Type B pancreatic cell (in vitro differentiated cells): ENCODE measurements at places on chromosomes 3 and 15. TPM values are rescaled to one million over a fixed set of nuclear protein-coding genes. Genes with fewer than 3 reads are reported as not detected.
A peak's percentile ranks its signal among the peaks of the same experiment; 100 is the strongest.

DNA sequence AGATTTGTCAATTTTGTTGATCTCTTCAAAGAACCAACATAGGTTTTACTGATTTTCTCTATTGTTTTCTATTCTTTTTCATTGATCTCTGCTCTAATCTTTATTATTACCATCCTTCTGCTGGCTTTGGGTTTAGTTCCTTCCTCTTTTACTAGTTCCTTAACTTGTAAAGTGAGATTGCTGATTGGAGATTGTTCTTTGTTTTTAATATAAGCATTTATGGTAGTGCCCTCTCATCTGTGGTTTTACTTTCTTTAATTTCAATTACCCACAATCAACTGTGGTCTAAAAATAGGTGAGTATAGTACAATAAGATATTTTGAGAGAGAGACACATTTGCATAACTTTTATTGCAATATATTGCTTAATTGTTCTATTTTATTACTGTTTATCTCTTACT, 13.2 kb upstream of the CLRN1 start:
- no peak for DNase-seq
- H3K4me1 ChIP-seq = no peaks in the 10 kb centered on the region
- no peak overlapping the region for H3K27ac ChIP-seq
- peaks cover 11% of the 10 kb centered on the region for H3K27me3 ChIP-seq

CSPG5 gene
- total RNA-seq = 1.2 and 2.1 TPM in 2 replicates

DNA sequence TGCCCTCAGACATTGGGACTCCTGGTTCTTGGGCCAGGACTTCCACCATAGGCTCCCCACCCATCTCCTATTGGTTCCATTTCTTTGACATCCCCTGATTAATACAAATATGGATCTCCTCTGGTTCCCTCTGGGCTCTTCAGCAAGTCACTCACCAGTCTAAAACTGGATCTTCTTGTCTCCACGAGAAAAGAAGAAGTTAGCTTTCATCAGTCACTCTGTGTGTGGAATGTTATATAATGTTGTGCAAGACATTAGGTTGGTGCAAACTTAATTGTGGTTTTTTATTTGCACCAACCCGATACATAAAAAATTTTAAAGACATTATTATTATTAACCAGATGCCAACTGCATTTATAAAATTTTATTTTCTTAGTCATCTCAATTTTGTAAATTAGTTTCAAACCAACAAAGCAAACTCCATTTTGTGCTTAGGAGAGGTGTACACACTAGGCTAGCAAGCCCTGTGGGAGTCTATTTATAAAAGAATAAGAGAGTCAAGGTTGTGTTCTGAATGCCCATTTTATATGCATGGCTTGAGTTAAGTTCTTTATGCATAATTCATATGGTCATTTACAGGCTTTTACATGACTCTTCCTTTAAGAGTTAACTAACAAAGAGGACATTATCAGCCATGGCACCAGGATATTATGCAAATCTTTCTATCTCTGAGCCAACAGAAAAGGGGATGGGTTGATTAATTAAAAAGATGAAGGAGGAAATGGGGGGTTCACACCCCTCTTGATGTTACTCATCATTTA, 35.1 kb upstream of the IL12A start:
- H3K4me1 ChIP-seq = no peaks in the 10 kb centered on the region
- H3K27ac ChIP-seq = no peak overlapping the region
- no peaks in the 10 kb centered on the region for H3K36me3 ChIP-seq
- DNase-seq = no peak
- H3K27me3 ChIP-seq = peaks cover 6% of the 10 kb centered on the region

GOLGA8T gene
- total RNA-seq = 0.19 and 0.99 TPM in 2 replicates

ACSBG1 gene
- 0.71 TPM in 1 of 2 replicates, not detected in the other for total RNA-seq

- no peaks in the 10 kb centered on the region for H3K27me3 ChIP-seq
- H3K27ac ChIP-seq = no peak overlapping the region
- peaks cover 4% of the 10 kb centered on the region for H3K36me3 ChIP-seq
- no peak for DNase-seq
- H3K4me1 ChIP-seq = peaks cover 7% of the 10 kb centered on the region
Observed at GRCh38 chr3:197575362-197575761, 19.6 kb upstream of the BDH1 start.

CCDC39 gene
- total RNA-seq = 0.41 TPM in 1 of 2 replicates, not detected in the other

- H3K36me3 ChIP-seq = peaks cover 3% of the 10 kb centered on the region
- DNase-seq = no peak
- H3K4me1 ChIP-seq = peaks cover 24% of the 10 kb centered on the region
- H3K4me3 ChIP-seq = peak overlapping the region; percentile 88
Observed at GRCh38 chr15:28887339-28888174, 1.8 kb downstream of the APBA2 start.

DNA sequence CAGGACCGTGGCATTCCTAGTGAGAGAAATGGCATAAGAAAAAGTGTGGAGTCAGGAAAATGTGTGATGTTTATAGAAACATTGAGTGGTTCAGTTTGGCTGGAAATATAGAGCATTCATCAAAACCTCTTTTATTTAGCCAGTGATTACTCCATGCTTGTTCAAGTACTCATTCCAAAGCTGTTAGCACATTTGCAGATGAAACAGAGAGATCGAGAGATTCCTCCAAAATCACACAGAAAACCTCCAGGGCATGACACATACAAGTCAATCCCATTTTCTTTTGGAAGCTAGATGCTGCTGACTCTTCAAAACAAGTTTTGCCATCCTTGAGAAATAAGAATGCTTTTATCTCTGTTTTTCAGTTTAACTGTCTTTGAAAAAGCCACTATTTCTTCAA, 11.5 kb upstream of the MB21D2 start:
- H3K36me3 ChIP-seq = no peaks in the 10 kb centered on the region
- peaks cover 17% of the 10 kb centered on the region for H3K4me1 ChIP-seq

SOX14 gene
- total RNA-seq = 0.29 and 0.62 TPM in 2 replicates

SLC24A5 gene
- total RNA-seq = 1.3 TPM in 1 of 2 replicates, not detected in the other

DNA sequence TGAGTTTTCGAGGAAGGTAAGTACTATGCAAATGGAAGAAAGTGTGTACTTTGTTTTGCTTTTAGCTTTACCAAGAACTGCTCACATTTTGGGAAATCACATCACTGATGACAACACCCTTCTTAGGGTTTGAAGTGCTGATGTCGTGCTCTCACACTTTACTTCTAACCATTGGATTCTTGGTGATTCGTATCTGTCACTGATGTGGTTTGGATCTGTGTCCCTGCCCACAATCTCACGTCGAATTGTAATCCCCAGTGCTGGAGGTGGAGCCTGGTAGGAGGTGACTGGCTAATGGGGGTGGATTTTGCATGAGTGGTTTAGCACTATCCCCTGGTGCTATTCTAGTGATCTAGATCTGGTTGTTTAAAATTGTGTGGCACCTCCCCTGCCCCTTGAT, 75.4 kb upstream of the RGMA start:
- peaks cover 24% of the 10 kb centered on the region for H3K27me3 ChIP-seq
- peaks cover 10% of the 10 kb centered on the region for H3K4me1 ChIP-seq
- H3K36me3 ChIP-seq = peaks cover 3% of the 10 kb centered on the region
- DNase-seq = no peak

GRCh38 chr3:90031121-90031520, 923.7 kb downstream of the EPHA3 start:
- no peak for DNase-seq
- peaks cover 7% of the 10 kb centered on the region for H3K27me3 ChIP-seq
- no peaks in the 10 kb centered on the region for H3K36me3 ChIP-seq
- H3K4me1 ChIP-seq = peaks cover 7% of the 10 kb centered on the region
- no peak overlapping the region for H3K27ac ChIP-seq

- H3K27me3 ChIP-seq = peaks cover 2% of the 10 kb centered on the region
- H3K4me1 ChIP-seq = peaks cover 27% of the 10 kb centered on the region
- no peak for DNase-seq
- peak overlapping the region; percentile 92 for H3K27ac ChIP-seq
Observed at GRCh38 chr15:40766194-40766815, 2.4 kb downstream of the GCHFR start.

- H3K4me1 ChIP-seq = peaks cover 4% of the 10 kb centered on the region
- no peak overlapping the region for H3K27ac ChIP-seq
- H3K4me3 ChIP-seq = no peak overlapping the region
- H3K27me3 ChIP-seq = no peaks in the 10 kb centered on the region
- H3K36me3 ChIP-seq = no peaks in the 10 kb centered on the region
- no peak for DNase-seq
Observed at GRCh38 chr3:129333891-129334290, 55.2 kb downstream of the HMCES start.

DNA sequence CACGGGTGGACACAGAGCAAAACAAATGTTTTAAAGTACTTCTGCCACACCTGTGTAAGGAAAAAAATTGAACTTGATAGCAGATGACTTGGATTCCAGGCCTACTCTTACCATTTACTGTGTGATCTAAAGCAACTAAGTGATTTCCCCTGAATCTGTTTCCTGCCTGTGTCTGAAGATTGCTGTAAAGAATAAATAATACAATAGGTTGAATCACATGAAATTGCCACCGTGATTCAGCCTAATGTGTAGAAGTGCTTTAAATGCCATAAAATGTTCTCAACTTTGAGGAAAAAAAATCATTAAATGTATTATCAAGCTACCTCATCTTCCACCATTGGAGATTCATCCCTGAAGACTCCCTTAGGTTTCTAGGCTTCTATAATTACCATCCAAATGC, 27.6 kb upstream of the NUDT16 start:
- peaks cover 9% of the 10 kb centered on the region for H3K4me1 ChIP-seq
- H3K36me3 ChIP-seq = no peaks in the 10 kb centered on the region
- no peak overlapping the region for H3K4me3 ChIP-seq
- DNase-seq = no peak
- H3K27me3 ChIP-seq = no peaks in the 10 kb centered on the region
- H3K27ac ChIP-seq = no peak overlapping the region

EHHADH gene
- 5.3 and 14.4 TPM in 2 replicates for total RNA-seq

DNA sequence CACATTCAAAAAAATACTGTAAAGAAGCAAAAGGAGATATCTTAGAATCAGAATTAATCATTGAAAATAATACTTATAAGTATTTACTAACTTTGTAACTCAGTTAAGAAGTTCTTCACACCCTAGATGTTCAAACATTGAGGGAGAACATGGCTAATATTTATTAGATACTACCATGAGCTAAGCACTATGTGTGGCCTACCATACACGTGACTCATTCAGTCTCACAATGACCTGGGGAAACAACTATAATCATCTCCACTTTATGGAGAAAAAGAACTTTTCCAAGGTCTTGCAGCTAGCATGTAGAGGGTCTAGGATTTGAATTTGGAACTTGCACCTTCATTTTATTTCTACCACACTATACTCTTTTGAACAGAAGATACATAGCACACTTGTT, 361.9 kb upstream of the CFAP20DC start:
- H3K27me3 ChIP-seq = peaks cover 33% of the 10 kb centered on the region
- peaks cover 5% of the 10 kb centered on the region for H3K36me3 ChIP-seq
- no peak overlapping the region for H3K27ac ChIP-seq
- H3K4me1 ChIP-seq = peaks cover 16% of the 10 kb centered on the region
- H3K4me3 ChIP-seq = no peak overlapping the region

SKOR1 gene
- 0.29 and 0.65 TPM in 2 replicates for total RNA-seq

CCDC9B gene
- 1.6 and 2.4 TPM in 2 replicates for total RNA-seq

GRCh38 chr15:96087180-96087884, 243.2 kb upstream of the NR2F2 start:
- no peak overlapping the region for H3K27ac ChIP-seq
- H3K27me3 ChIP-seq = no peaks in the 10 kb centered on the region
- no peak for DNase-seq
- no peak overlapping the region for H3K4me3 ChIP-seq

DNA sequence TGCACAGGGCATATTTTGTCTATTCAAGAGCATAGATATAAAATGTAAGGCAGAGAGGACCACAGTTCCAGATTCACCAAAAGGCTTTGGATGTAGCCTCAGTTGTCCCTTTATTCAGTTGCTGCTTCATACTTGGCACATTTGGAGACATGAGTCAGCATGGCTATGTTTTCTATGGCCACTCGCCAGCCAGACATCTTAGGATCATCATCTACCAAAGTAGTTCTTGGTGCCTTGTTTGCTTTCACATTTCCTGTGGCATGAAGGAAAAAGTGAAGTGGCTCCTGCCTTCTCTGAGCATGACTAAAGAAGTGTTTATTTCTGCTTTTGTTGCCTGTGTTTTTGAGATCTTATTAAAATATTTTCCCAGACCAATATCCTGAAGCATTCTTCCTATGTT, 7.2 kb downstream of the SUSD5 start:
- H3K36me3 ChIP-seq = peaks cover 9% of the 10 kb centered on the region
- H3K27ac ChIP-seq = no peak overlapping the region
- no peak for DNase-seq
- H3K4me3 ChIP-seq = no peak overlapping the region

ARHGAP31 gene
- total RNA-seq = 4.1 and 17.3 TPM in 2 replicates

CCDC71 gene
- 27.4 and 28.5 TPM in 2 replicates for total RNA-seq

DNA sequence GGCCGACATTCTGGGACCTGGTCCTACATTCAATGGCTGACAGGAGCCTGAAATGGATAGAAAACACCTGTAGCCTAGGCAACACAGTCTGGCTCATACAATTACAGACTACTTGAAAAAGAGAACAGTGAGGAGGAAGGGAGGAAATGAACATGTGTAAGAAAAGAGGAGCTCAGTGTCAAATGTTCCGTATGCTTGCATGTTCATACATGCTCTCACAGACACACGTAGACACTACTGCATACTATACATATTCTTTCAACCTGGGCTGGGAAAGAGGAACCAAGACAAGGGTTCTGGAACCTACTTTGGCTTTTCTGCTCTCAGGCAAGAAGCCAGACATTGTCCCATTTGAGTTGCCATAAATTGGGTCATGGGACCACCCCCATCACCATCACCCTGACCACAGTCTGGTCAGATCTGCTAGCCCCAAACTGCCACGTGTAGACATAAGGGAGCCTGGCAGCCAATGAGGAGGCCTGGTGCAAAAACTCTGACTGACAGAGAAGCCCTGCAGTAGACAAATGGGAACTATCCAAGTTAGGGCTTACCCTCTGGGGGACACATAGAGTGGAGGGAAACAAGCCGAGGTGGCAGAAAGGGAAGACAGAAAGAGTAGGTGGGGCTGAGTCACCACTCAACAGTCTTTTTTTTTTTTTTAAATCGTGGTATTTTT, 310.0 kb downstream of the SHQ1 start:
- peaks cover 5% of the 10 kb centered on the region for H3K27me3 ChIP-seq
- H3K4me3 ChIP-seq = no peak overlapping the region

SERF2 gene
- total RNA-seq = 805 and 910 TPM in 2 replicates

GRCh38 chr3:9207116-9207763, 42.2 kb downstream of the SRGAP3 start:
- peaks cover 11% of the 10 kb centered on the region for H3K36me3 ChIP-seq
- no peak overlapping the region for H3K27ac ChIP-seq
- H3K4me3 ChIP-seq = no peak overlapping the region
- peaks cover 51% of the 10 kb centered on the region for H3K4me1 ChIP-seq
